Panc1 (cell line): ENCODE measurements at places on chromosomes 13 and 19. TPM values are rescaled to one million over a fixed set of nuclear protein-coding genes. Genes with fewer than 3 reads are reported as not detected.

GRCh38 chr19:2719920-2720776, 1.0 kb downstream of the DIRAS1 start:
- no peak for DNase-seq

- no peak for DNase-seq
Observed at GRCh38 chr13:48493851-48494250, 39.0 kb downstream of the RCBTB2 start.

- DNase-seq: no peak
Observed at GRCh38 chr19:48458016-48458415, 2.6 kb downstream of the KCNJ14 start.

GRCh38 chr19:16476401-16476800, 4.6 kb upstream of the EPS15L1 start:
- no peak for DNase-seq

The ZNF225 gene
- total RNA-seq: 3.5 TPM

The HSH2D gene
- total RNA-seq: not detected

The METTL21C gene
- total RNA-seq: not detected

DNA sequence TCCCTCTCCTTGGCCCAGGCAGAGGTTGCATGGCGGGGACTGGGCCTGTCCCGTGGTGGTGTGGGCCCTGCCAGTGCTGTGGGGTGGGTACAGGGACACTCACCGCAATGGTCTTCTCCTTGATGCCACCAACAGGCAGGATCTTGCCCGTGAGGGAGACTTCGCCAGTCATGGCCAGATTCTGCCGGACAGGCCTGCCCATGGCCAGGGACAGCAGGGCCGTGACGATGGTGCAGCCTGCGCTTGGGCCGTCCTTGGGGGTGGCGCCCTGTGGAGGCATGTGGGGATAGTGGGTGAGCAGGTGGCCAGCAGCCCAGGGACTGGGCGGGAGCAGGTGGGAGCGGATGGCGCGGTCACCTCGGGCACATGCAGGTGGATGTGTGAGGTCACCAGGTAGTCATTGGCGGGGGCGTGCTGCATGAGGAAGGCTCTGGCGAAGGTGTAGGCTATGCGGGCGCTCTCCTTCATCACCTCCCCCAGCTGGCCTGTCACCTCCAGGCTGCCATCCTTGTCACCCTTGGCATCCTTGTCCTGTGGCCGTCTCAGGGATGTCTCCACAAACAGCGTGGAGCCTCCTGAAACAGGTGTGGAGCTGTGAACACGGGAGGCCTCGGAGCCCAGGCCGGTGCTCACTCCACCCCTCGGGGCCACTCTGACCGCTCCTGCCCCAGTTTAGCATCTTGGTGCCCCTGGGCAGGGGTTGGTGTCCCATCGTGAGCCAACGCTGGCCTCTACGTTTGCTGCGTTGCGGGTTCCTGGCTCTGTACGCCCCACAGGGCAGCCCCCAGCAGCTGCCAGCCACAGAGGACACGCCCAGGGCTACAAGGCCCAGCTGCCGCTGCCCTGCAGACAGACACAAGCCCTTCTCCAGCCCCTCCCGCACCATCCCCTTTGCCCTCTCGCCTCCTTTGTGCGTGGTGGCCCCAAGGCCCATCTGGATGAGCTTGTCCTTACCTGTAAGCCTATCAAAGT, 3.4 kb downstream of the RPL36 start:
- no peak for DNase-seq

- DNase-seq: no peak
Observed at GRCh38 chr13:95039415-95039814, 261.8 kb downstream of the ABCC4 start.

The CGB3 gene
- not detected for total RNA-seq

- no peak for DNase-seq
Observed at GRCh38 chr13:100796463-100796862, 121.9 kb upstream of the TMTC4 start.

- no peak for DNase-seq
Observed at GRCh38 chr13:107348925-107349324, 781.0 kb upstream of the ARGLU1 start.

- DNase-seq: no peak
Observed at GRCh38 chr13:69956349-69956748, 151.3 kb upstream of the ATXN8OS start.

DNA sequence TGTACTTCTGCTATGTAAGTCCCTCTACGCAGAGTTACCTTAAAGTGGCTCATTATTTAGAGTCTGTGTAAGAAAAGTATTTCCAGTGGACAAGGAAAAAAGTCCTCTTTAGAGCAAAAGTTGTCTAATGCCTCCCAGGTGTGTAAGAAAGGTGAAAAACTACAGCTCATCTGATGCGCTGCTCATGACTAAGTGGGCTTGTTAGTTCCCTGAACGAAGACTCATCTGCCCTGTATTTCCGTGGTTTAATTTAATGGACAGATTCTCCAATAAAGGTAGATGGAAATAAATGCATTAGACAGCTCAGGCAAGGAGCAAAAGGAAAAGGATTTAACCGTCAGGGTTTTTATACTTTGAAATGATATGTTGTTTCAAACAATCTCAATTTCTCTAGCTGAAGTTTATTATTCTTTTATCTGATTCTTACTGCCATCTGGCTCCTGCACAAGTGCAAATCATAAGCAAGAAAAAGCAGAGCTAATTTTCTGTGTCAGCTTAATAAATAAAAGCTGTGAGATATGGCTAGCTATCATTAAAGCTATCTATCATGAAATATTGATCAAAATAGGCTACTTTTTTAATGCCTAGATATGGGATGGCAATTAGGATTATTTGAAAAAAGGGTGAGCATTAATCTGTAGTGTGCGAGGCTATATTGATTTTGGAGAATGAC, 73.7 kb upstream of the PCDH9 start:
- DNase-seq: no peak
